Cortex of kidney (tissue), 1 donor: ENCODE measurements at places on chromosomes 11 and 22.

GRCh38 chr11:3836903-3837302 is 3.9 kb downstream of the RHOG start:
- no peak for DNase-seq

DNA sequence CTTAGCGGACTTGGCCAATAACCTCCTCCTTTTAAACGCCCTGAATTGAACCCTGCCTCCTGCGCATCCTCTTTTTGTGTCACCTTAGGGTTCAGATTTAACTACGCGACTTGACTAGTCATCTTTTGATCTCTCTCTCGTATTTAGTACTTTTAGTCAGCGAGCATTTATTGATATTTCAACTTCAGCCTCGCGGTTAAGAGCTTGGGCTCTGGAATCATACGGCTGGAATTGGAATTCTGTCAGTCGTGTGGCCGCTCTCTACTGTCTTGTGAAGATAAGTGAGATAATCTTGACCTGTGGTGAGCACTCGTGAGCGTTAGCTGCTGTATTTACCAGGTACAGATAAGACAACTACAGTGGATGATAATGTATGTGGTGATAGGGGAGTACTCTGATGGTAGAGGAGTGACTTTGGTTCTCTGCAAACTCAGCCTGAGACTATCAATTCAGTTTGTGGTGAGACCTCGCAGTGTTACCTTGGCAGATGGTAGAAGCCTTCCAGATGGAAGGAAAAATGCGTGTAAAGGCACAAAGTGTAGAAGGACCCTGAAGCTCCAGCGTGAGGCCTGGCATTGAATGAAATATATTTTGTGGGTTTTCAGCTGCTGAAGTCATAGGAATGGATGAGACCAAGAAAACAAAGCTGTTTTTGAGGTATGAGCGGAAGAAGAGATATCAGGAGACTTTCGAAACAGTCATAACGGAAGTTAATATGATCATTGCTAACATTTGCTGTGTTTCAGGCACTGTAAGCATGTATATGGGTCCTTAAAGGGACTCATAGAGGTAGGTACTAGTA is 682 bp downstream of the ATM start:
- no peak for DNase-seq

DNA sequence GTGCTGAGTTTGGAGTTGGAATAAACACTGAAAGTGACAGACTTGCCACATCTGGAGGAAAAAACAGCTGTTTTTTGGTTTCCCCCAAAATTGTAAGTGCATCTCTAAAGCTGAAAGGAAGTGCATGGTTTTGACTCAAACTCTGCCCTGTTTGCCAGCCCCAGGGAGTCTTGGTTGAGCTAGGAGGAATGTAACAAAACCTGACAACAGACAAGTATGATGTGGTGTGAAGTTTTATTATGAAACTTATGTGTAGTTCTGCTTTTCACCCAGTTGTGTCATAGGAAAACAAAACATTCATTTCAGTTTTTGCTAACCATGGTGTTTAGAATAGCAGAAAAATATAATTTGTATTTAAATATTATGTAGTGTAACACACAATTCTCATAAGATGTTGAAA is 31.7 kb upstream of the PDE3B start:
- no peak for DNase-seq

DNA sequence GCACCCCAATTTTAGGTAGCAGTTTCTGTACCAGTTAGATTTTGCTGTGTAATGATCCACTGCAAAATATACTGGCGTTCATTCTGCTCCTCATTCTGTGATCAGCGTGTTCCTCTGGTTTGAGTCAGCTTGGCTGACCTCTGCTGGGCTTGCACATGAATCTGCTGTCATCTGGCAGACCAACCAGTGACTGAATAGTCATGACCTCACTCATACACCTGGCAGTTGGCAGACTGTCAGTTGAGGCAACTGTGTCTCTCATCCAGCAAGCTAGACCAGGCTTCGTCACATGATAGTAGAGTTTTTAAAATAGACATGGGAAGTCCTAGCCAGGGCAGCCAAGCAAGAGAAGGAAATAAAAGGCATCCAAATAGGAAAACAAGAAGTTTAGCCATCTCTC is 316.3 kb upstream of the LARGE1 start:
- DNase-seq: no peak

GRCh38 chr11:134363592-134363991 is 31.8 kb downstream of the GLB1L2 start:
- DNase-seq: no peak

GRCh38 chr11:68065841-68066240 is 27.0 kb downstream of the TCIRG1 start:
- no peak for DNase-seq

DNA sequence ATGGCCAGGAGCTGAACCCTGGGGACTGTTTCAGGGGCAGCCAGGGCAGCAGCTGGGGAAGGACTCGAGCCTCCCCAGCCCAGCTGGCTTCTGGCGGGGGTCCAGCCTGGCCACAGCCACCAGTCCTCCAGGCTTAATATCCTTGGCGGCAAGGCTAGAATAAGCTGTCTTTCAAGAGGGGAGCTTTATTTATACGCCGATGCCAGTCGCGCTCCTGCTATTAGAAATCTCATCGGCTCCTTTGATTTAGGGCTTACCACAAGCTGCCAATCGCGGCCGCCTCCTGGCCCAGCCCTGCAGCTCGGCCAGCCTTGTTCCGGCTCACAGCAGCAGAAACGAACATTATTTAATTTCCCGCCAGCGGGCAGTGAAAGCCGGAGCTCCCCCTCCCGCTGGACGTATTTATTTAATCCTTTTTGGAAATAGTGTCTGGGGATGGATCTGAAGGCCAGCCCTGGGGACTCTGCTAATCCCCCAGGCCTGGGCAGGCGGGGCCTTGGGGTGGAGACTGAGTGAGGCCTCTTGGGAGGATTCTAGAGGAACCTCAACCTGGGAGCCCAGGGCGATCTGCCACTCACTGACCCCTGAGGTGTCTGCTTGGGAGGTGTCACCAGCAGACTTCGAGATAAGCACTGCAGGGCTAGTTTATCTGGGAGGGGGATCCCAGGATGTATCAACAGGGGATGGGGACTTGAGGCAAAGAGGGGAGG is 363.1 kb downstream of the MN1 start:
- DNase-seq: no peak

DNA sequence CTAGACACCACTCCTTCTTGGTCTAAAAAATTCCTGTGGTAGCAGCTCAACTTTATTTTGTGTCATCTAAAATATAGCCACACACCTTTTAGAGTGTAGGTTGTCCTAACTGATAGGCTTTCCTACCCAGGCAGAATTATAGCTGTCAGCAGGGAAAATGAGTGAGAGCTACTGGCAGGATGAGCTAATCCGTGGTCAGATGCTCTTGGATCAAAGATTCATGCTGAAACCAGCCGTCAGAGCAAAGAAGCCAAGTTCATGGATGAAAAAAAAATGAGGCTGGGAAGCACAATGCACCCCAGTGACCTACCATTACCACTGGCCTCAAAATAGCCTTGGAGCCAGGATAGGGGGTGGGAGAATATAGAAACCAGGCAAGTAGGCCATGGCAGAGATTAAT is 113.1 kb upstream of the BLID start:
- no peak for DNase-seq

DNA sequence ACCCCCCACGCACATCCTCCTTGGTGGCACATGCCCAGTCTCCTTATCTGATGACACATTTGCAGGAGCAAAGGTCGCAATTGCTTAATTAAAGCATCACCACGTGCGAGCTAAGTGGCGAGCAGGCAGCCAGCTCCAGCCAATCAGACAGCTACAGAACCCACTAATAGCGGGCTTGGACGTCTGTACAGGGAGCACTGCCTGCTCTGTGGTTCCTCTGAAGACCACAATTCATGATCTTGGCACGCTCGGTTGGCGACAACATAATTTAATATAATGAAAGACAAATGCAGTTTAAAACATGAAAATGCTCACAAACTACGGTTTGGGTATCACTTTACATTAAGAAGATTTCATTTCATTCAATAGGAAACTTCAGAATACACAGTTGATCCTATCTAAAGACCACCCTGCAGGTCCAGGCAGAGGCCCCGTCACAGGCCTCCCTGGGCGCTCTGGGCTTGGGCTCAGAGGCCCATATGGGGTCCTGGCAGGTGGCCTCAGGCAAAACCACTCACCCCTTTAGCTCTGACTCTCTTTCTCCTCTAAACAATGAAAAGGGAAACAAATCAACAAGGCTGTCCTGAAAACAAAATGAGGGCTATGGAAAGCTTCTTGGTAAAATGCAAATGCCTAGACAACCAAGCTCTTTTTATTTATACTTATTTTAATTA is 10.4 kb downstream of the PACSIN2 start:
- DNase-seq: no peak

DNA sequence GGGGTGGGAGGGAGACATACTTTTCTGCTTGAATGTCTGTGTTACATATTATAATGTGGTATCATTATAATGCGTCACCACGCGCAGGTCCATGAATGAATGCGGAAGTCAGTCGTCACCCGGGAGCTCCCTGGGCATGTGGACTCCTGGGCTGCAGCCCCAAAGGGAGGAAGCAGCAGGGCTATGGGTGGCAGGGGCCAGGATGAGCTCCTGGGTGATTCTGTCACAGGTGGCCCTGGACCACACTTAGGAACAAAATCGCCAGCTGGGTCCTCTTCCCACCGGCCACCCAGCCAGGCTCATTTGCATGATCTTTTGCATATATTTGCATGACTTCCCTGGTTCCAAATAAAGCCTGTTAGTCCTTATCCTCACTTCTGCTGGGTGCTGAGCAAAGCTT is 51.2 kb downstream of the KCNJ4 start:
- DNase-seq: no peak

GRCh38 chr22:33572086-33572485 is 348.2 kb downstream of the LARGE1 start:
- no peak for DNase-seq

DNA sequence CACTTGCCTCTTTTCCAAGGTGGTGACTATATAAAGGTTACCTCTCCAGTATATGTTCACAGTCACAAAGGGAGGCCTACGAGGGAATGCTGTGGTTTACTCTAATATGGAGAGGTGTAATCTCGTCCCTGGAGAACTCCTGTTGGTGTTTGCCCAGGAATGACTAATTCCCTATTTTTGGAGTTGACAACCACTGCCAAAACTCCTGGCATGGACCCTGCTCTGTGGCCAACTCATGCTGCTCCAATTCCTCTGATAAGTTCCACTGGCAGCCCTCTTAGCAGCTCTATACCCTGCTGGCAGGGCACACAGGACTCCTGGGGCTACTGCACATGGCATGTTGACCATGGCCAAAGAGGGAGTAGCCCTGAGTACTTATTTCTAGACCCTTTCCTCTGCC is 418.7 kb upstream of the ANO5 start:
- DNase-seq: no peak

GRCh38 chr11:2537896-2538724 is 93.3 kb downstream of the KCNQ1 start:
- no peak for DNase-seq

GRCh38 chr11:75480185-75481175 is 45.3 kb downstream of the GDPD5 start:
- no peak for DNase-seq

GRCh38 chr22:46178755-46179505 is 28.6 kb downstream of the PPARA start:
- no peak for DNase-seq

DNA sequence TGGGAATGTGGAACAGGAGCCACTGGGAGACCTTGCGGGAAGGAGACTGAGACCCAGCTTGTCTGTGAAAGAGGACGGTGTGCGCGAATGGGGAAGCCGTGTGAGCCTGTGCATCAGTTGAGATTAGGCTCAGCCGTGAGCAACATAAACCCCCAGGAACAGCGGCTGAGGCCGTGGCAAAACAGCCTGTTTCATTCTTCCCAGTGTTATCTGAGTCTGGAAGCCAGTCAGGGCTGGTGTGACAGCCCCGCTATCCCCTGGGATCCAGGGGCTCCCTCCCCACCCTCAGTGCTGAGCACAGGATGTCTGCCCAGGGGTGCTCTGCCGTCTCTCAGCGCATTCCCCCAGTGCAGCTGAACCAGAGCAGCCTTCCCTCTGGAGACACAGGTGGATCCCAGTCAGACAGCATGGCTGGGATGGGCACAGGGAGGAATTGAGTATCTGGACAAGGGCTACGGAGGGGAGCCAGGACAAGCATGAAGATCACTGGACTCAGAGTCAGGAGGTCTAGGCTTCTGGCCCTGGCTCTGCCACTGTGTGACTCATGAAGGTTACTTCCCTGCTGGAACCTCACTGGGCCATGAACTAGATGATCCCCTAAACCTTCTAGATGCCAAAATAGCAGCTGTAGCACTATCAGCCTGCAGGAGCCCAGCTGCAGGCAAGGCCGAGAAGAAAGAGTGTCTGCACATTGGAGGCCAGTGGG is 8.6 kb downstream of the OAF start:
- DNase-seq: no peak

DNA sequence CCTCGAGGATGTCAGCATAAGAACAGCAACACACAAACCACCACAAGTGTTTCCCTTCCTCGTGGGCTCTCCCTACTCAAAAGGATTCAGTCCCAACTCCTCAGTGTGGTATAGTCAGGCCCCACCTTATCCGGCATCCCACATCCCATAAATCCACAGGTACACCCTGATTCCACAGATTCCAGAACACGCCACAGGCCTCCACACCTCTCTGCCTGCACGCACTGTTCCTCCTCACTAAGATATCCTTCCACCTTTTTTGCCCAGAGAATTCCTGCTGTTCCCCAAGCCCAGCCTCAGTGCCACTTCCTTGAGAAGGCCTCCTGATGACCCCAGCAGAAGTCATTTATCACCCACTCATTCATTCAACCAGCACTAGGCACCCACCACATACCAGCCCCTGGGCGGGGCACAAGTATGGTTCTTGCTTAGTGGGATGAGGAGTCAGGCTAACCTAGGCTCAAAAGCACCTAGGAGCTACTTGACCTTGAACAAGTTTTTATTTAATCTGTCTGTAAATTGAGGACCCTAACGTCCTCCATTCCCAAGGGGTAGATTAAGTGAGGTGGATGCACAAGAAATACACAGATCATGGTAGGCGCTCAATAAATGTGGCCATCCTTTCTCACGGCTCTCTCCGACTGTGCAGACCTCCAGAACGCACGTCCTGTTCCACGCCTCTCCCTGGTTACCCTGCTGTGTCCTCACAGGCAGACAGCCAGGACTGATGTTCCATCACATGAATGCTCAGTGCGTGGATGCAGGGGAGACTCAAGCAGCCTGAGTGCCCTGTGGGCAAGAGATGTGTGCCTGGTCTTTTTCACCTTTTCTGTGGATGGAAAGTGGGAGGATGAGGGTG is 2.1 kb upstream of the KCNJ4 start:
- DNase-seq: no peak

- no peak for DNase-seq
Measured at GRCh38 chr22:49994361-49995040, 18.1 kb downstream of the IL17REL start.

DNA sequence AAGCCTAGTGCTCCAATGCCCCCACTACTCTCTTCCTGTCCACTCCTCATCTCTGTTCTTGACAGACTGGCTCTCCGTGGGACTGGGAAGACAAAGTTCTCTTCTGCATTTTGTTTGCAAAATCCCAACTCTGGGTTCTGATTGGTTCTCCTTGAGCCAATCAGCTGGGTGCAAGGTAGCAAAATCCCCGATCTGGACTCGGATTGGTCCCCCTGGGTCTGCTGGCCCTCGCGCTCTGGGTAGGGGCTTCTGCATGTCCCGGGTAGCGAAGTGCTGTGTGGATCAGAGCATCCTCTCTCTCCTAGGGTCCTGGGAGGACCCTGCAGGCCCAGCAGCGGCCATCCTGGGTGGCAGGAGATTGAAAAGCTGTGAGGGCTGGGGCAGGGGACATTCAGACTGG is 22.3 kb upstream of the A4GALT start:
- no peak for DNase-seq
